Epithelial cell of proximal tubule (primary cell): ENCODE measurements at places on chromosomes 2 and 18.

DNA sequence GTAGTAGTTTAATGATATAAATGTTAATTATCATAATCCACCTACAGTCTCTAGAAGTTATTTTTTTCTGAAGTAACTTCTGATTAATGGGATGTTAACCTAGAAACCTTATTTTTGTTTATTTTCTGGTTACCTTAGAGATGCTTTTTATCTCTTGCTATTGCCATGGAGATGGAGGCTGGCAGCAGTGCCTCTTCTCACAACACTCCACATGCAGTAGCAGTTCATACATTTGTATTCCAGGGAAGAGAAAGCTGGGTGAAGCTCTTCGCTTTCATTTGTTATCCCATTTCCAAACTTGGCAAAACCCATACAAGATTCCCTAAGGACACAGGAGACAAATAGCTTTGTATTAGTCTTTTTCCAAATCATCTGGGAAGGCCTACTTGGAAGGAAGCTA is 1794.1 kb upstream of the LRRTM1 start:
- no peak for DNase-seq

DNA sequence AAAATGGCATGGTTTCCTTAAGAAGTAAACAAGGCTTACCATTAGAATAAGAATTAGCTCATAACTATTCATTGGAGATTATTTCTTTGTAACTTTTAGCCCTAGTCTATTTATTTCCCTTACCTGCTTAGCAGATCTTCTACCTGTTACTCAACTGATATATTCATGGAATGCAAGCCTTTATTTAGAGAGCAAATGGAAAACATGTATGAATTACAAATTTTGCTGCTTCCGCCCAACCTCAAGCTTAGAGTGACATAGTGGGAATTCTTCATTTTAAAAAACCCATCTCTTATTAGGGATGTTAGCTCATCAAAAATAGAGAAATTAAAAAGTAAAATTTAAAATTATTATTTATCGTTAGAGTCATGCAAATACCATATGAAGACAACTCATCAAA is 110.9 kb downstream of the STRN start:
- DNase-seq: no peak

- DNase-seq: no peak
Observed at GRCh38 chr18:62777814-62778213, 62.5 kb downstream of the PHLPP1 start.

DNA sequence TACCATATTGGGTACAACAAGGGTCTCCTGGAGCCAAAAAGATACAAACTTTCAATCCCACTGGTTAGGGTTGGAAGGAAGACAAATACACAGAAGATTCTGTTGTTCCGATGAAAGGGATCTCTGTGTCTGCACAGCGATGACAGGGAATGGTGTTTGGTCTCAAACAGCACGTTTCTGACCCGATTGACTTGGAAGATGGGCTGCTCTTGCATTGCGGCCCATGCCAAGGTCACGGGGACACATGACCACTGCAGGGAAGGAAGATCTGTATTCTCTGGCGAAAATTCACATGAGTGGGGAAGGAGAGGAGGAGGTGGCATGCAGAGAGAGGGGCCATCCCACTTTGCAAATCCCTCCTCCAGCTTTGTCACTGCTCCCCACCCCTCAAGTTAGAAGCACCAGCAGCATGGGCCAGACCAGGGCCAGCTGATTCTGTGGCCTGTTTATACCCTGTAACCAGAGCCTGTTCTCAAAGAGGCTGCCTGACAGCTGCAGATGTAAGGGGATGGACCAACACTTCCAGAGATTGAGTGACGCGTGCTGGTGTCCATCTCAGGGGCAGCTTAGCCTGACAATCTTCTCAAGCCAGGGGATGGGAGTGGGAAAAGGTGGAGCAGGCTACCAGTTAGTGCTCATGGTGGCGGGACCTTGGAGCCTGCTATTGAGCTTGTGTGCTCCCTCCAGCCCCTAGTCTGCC is 57.2 kb downstream of the TNP1 start:
- DNase-seq: no peak

GRCh38 chr2:240637116-240637900 is 12.0 kb downstream of the GPR35 start:
- no peak for DNase-seq

DNA sequence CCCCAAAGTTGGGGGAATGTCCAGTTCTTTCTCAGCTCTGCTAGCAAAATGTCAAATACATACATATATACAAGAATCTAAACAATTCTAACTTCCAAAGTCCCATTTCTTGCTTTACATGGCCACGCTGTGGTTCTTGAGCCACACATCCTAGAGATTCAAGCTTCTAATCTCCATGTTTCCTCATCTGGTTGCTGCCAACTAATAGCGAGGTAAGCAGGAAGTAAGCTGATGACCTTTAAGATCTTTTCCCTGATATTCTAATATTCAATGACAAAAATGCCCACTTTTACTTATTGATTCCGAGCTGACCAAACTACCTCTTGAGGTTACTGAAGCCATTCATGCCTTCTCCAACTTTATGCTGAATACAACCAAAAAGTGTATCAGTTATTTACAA is 3.3 kb downstream of the VPS54 start:
- no peak for DNase-seq

- DNase-seq: peak; percentile 68
Observed at GRCh38 chr2:226002438-226002837, 602.9 kb downstream of the NYAP2 start.

DNA sequence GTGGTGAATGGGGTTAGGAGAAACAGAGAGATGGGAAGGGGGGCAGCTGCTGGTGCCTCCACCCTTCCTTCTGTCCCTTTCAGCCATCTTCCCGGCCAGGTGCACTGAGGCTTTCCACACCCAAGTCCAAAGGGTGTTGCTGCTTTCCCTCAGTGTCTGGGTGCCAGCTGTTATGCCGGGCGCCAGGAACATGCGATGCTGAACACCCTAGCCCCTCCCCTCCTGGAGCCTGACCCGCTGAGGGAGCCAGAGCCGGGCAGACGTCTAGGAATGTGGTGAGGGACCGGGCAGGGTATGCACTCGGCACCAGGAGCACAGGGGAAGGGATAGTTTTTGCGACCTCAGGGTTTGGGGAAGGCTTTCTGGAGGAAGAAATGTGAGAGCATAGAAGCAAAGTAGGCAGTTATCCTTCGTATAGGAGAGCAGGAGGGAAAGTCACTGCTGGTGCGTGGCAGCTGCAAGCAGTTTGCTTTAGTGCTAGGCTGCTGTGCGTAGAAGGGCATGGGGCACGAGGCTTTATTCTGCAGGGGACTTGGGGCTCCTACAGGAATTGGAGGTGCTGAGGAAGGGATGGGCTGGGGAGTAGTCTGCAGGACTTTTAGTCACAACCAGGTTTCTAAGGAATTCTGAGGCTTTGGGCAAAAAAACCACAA is 147.7 kb downstream of the TSN start:
- DNase-seq: no peak

DNA sequence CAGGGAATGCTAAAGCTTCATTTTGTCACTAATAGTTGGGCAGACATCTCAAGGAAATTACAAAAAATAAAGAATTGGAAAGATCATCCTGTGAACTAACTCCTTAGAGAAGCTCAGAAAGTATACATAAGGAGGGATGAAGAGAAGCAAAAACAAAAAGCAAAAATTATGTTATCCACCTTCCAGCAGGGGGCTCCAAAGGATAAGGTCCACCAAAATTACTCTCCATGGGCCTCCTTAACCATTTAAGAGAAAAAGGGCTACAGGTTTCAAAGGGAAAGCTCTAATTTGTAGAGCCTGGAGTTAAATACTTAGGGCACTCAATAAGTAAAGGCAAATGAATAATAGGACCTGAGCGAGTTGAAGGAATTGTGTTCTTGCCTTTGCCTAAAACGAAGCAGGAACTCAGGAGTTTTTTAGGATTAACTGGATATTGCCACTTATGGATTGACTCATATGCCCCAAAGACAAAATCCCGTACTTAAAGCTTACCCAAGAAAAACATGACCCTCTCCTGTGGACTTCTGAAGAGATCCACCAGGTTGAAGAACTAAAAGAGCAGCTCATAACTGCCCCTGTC is 1167.9 kb downstream of the DSC3 start:
- no peak for DNase-seq

GRCh38 chr2:8659092-8659734 is 22.6 kb upstream of the ID2 start:
- no peak for DNase-seq

- DNase-seq: no peak
Observed at GRCh38 chr2:72797740-72798139, 28.1 kb downstream of the EXOC6B start.

- DNase-seq: peak; percentile 87
Observed at GRCh38 chr2:39513641-39514094, 76.6 kb upstream of the MAP4K3 start.
